ENCODE measurements at places on chromosomes 3 and 15.

- no peak for DNase-seq
Observed at GRCh38 chr3:45441584-45442310, 53.4 kb downstream of the LARS2 start.

DNA sequence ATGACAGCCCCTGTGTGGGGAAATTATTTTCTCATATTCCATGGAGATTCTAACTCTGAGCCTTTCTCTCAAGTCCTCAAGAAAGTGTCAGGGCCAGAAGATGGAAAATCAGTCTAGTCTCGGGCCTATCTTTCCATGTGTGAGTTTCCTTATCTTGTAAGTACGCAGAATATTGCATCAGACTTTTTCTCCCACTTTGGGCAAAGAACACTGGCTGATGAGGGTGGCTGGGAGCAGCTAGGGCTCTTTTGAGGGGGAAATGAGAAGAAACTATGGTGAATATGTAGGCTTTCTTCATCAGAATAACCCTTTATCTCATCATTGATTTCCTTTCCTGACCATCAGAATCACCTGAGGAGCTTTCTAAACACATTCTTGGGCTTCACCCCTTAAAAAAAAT is 264.0 kb downstream of the CLSTN2 start:
- DNase-seq = no peak

DNA sequence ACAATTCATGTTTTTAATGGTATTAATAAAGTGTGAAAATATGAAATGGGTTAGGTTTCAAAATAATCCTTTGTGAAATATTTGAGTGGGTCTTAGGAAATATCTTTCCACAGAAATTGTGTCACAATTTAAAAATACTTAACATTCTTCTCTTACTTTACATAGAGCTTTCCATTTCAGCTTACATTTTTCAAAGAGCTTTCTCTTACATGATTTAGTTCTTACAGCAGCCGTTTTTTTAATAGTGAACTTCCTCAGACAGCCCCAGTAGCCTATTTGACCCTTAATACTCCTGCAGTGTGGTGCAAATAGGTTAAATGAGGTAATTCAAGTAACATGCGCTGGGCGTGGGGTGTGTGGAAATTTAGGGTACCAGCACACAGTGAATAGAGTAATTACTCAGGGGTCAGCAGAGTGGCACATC is 21.8 kb downstream of the P2RY12 start:
- no peak for DNase-seq

- peak; percentile 59 for DNase-seq
Observed at GRCh38 chr15:63970621-63971426, 75.5 kb downstream of the DAPK2 start.

- no peak for DNase-seq
Observed at GRCh38 chr3:13329746-13330145, 90.4 kb downstream of the NUP210 start.

All from GM18507 (cell line).